ENCODE measurements at places on chromosomes 5 and 9. TPM values are rescaled to one million over a fixed set of nuclear protein-coding genes. Genes with fewer than 3 reads are reported as not detected.
A peak's percentile ranks its signal among the peaks of the same experiment; 100 is the strongest.

DNA sequence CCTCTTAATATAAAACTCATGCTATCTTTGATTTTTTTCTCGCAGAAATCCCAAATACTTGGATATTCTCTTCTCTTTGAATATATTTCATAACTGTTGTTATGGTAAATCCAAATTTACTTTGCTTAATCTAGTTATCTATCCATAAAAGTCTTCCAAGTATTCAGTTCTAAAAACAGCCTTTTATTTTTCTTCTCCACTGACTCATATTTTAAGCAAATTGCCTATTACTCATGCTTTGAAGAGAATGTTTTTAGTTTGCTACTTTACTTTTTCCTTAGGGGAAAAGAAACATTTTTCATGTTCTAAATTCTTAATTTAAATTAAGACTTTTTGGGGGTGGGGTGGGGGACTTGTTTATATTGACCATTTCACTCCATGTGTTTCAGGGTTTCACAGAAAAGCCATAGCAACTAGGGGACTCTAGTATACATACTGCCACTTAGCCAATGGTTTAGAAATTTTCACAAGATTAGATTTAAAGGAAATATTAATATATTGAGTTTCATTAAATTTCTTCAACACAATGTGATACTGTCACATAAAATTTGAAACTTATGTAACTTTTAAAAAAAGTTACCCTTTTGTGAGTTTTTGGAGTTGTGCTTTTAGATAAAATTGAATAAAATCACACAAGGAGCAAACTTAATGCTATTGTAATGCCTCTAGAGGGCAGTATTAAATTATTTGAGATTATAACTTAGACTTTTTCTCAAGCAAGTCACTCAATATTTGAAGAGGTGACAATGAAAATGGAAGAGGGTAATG is 545.8 kb upstream of the ARRDC3 start:
- peak; percentile 28 for DNase-seq

TXNDC15 gene
- 104 TPM for total RNA-seq

GRCh38 chr5:10839118-10839517 is 78.1 kb upstream of the DAP start:
- DNase-seq = no peak

DNA sequence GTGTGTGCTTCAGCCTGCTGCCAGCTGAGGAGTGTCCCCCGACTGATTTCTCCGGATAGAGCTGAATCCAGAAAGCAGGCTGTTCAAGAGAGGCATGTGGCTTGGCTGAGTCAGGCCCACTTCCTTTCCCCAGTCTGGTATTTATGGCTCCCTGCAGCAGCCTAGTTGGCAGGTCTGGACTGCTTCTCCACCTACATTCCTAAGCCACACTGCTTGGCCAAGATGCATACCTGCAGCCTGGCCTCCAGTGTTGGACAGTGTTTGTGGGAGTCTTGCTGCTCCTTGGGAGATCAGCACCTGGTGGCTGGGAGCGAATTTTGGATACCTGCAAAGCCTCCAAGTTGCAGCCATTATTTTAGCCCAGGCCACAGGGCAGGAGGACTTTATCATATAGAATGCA is 670.8 kb downstream of the ACTL7B start:
- DNase-seq = no peak

GRCh38 chr5:36323926-36324781 is 22.5 kb upstream of the RANBP3L start:
- DNase-seq = peak; percentile 4

CCL28 gene
- total RNA-seq = 13.0 TPM

- DNase-seq = peak; percentile 89
Observed at GRCh38 chr9:14203356-14204056, 110.4 kb downstream of the NFIB start.

ECM2 gene
- 27.5 TPM for total RNA-seq

GRCh38 chr5:112279082-112279481 is 140.0 kb downstream of the EPB41L4A start:
- no peak for DNase-seq

DNA sequence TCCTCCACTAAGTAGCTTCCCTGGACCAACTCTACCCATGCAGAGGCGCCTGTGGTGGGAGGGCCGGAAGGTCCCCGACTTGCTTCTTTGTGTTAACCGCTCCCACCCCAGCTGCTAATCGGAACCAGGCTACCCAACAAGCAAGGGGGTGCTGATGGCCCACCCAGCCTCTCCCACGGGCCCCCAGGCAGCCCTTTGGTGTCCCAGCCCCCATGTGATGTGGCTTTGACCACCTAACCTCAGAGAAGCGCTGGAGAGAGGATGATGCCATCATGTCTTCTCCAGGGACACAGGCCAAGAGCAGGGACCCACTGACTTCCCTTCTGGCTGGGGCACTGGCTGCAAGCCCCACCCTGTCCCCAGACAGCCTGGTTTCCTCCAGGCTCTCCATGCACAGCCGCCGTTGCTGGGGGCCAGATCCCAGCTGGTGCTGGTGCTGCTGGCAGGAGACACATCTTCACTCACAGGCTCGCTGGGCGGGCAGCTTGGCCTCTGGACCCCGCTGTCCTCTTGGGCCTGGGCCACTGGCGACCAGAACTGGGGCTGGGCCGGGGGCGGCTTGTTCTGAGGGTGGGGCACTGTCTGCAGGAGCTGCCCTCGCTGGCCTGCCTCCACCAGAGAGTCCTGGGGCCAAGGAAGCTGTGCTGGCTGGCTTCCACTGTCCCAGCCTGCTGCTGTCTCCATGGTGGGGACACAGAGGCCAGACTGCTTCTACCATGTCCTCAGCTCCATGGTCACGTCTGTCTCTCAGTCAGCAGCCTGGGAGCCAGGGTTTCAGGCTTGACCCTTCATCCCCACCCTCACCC is 27.8 kb downstream of the LAMC3 start:
- DNase-seq = peak; percentile 34

GRCh38 chr5:17184588-17184987 is 32.8 kb upstream of the BASP1 start:
- DNase-seq = no peak
